ENCODE measurements at places on chromosomes 7 and 10.

DNA sequence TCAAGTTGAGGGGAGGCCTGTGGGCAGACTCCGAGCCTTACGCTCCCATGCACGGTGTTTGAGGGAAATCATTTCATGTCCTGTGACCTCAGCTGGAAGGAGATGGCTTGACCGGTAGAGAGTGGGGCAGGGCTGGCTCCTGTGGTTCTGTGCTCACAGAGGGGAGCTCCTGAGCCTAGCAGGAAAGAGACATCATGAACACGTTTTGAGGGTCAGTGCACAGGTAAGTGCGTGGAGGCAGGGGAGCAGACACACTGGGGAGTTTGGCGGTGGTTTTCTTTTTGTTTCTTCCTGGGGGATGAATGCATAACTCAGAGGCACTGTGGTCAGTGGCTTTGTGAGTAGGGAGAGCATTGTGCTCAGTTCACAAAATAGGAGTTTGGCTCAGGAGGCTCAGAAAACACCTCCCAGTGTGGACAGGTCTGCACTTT, 22.5 kb downstream of the ADCY1 start:
- peak; percentile 51 for DNase-seq

DNA sequence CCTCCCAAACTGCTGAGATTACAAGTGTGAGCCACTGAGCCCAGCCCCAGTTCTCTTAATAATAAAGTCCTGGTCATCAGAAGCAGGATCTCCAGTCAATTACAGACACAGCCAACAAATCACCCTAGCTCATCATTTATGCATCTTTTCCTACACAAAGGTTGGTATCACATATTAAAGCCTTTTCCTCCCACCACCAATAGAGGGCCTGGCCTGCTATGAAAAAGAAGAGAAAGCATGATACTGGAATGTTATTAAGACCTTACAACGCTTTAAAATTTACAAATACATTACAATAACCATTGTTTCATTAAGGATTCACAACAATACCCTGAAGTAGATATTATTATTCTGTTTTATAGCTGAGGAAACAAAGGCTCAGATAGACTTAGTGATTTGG, 25.9 kb downstream of the VAX1 start:
- DNase-seq: no peak

- DNase-seq: peak; percentile 24
Observed at GRCh38 chr7:30074422-30075030, 46.3 kb downstream of the PLEKHA8 start.

GRCh38 chr7:12518920-12519681, 51.4 kb upstream of the SCIN start:
- DNase-seq: no peak

DNA sequence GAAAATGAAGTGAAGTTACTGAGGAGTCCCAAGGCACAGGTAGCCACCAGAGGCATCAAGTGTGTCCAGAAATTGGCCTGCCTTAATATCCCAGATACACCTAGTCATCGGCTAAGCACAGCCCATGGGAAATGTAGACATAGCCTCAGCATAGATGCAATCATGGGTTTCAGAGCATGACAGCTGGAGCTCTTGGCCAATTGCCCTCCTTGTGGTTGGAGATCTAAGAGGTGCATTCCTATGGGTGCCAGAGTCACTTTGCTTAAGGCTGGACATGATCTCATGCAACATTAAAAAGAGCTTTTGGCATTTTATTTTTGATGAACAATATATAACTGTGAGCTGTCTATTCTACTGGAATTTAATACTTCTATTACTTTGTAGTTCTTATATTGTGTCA, 758.0 kb upstream of the LRRTM3 start:
- DNase-seq: peak; percentile 12

DNA sequence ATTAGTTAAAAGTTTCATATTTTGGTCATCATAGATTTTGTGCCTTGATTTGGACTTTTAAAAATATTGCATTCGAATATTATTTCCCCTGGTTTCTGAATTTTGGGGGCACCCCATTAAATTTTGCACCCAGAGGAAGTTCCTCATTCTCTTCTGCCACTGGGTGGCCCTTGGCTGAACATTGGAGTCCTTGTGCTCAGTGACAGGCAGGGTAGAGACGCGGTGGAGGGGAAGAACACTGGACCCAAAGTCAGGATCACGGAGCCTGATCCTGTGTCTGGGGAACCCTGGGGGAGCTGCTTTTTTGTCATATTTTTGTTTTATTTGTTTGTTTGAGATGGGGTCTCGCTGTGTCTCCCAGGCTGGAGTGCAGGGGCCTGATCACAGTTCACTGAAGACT, 74.7 kb downstream of the MKI67 start:
- no peak for DNase-seq

- DNase-seq: no peak
Observed at GRCh38 chr10:9621216-9621615, 1396.5 kb upstream of the CELF2 start.

GRCh38 chr7:36311539-36311938, 78.1 kb upstream of the ANLN start:
- DNase-seq: no peak

- no peak for DNase-seq
Observed at GRCh38 chr7:1895664-1896515, 225.8 kb downstream of the ELFN1 start.

DNA sequence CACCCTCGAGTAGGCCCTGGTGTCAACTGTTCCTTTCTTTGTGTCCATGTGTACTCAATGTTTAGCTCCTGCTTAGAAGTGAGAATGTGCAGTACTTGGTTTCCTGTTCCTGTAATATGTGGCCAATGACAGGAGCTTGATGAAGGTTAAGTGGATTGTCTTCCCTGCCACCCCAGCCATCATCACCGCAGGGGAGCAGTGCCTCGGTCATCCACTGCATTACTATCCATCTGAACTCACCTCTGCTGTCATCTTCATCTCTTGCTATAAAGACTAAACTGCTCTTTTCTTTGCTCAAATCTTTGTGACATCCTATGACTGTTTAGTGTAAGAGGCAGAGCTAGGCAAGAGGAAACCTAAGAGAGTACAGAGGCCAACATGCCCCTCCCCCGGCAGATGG, 15.6 kb downstream of the ITIH2 start:
- DNase-seq: no peak

- no peak for DNase-seq
Observed at GRCh38 chr10:103542764-103543616, 49.5 kb downstream of the NEURL1 start.

DNA sequence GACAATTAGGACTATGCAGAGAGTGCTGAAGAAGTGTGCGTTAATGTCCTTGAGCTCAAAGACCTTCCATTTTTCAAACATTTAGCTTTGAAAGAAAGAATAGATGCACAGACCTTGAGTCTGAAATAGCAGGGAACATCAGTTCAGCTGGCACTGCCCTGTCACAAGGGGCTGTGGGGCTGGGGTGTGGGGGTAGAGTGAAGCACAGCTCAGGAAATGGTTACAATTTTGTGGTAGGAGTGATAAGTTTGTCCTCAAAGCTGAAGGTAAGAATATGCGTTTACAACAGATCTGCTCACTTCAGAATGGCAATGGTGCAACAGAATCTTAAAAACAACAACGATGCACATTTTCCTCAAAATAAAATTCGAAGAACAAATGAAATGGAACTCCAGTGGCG, 33.6 kb downstream of the SMKR1 start:
- DNase-seq: no peak

GRCh38 chr7:34131371-34131770, 226.0 kb downstream of the BMPER start:
- no peak for DNase-seq

DNA sequence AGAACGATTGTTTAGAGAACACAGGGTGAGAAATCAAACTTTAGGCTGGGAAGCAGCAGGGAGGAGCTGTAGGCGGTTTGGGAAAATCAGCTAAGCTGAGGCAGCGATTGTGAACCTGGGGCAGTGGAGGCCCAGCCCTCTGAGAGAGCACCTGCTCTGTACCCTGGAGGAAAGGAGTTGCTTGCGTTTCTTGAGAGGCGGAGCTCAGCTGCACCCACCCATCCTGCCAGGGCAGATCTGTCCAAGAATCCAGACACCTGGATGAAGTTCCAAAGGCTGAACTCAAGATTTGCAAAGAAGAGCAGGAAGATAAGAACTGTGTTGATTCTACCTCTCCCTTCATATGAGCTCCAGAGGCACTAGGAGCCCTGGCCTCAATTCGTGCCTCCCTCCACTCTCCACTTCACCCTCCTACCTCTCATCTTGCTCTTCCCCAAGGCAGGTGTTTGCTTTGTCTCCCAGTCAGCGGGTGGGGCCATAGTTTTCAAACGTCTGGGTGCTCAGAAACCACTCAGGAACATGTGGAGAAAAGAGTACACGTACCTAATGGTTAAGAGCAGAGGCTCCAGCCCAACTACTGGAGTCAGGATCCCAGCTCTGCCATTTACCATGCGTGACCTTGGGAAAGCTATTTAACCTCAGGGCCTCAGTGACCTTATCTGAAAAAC, 21.5 kb upstream of the TMEM213 start:
- DNase-seq: no peak

DNA sequence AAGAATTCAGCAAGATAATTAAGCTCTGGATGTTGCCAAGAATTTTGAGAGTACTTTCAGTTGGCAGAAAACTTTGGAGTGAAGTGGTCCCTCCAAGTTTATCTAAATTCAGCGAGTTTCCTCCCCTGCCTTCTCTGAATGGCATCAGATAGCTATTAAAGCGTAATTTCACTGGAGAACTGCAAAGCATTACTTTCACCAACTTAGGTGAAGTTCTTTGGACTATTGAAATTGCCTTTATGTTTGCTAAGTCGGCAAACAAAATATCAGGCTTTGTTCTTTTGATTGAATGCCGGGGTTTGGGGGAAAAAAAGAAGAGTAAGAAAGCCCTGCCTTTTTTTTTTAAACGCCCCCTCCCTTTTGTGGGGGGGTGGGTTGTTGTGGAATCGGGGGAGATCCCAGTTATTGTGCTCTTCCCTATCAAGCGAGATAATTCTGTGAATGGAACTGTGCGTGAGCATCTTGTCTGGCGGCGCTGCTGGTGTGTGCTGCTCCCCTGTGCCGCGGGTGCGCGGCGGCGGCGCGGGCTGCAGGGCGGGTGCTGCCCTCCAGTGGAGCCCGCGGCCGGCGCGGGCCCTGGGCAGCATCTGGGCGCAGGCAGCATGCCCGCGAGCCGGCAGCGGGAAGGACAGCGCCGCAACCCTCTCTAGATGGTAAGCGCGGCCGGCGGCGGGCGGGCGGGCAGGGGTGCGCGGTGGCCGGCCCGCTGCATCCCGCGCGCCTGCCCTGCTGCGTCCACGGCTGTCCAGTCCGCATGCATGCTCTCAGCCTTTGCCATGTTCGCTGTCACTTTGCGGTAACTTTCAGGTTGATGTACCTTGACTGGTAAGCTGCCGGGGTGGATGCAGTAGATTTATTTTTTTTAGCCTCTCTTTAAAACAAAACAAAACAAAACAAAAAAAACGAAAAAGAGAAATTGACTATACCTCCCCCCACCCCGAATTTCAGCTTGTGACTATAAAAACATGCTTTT, 176.5 kb downstream of the TCF7L2 start:
- peak; percentile 39 for DNase-seq

DNA sequence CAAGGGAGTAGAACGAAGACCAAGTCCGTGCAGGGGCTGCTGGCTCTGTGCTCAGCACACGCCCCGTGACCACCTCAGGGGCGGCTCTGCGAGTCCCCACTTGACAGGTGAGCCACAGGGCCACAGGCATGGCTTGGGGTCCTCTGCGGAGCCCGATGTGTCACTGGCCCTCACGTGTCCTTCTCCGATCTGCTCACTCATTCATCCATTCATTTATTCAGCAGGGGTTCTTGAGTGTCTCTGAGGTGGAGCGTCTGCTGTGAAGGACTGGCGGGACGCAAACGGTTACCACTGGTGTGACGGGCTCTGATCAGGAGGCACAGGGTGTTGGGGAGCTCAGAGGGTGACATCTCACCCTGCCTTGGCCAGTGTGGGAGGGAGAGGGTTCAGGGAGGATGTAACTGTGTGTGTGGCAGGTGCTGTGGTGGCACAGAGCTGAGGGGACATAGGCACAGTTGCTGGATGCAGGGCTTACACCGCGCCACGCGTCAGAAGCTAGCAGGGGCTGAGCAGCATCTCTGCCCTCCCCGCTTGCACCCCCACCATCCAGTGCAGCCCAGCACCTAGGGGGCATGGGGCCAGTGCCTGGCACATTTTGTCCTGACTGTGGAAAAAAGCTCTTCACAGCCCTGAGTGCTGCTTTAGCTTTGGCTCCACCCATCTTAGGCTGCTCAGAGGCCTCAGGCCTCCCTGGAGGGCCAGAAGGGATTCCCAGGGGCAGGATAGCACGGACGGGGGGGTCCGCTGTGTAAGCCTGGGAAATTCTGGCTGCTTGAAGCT, 116.8 kb downstream of the LHPP start:
- no peak for DNase-seq

GRCh38 chr7:117010375-117011133, 57.3 kb downstream of the ST7 start:
- DNase-seq: no peak

- DNase-seq: no peak
Observed at GRCh38 chr7:95840953-95841950, 68.9 kb downstream of the DYNC1I1 start.

DNA sequence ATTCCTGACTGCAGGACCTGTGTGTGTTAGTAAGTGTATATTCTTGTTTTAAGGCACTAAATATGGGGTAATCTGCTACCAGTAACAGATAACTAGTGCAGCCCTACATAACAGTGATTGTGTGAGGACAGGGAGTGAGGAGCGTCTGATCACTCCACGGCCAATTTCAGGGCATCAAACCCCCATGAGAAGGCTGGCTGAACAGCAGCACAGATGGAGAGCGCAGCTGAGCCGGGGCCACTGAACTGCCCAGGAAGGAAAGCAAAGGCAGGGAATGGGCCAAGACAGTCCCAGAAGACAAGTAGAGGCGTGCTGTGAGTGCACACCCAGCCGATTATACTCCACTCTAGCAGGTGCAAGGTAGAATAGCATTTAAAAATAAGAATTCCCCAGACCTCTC, 157.1 kb upstream of the CHST15 start:
- no peak for DNase-seq

DNA sequence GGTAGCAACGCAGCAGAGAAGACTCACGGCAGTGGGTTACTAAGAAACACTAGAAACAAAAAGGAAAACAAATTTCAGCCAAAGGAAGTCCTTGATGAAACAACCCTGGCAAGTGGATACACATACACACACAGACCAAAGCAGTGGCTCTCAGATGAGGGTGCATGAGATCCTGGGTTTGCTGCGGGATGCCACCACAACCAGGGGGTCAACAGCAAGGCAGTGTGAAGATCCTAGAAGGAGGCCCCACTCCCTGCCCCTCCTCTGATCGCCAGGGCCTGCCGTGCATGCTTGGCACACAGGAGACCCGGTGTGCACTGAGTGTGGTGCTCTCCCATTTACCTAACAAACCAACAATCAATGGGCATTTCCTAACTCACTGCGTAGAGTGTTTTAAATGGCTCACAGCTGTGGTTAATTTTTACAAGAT, 252.3 kb upstream of the KLF14 start:
- no peak for DNase-seq

- DNase-seq: no peak
Observed at GRCh38 chr7:1297017-1297960, 64.6 kb downstream of the UNCX start.

DNA sequence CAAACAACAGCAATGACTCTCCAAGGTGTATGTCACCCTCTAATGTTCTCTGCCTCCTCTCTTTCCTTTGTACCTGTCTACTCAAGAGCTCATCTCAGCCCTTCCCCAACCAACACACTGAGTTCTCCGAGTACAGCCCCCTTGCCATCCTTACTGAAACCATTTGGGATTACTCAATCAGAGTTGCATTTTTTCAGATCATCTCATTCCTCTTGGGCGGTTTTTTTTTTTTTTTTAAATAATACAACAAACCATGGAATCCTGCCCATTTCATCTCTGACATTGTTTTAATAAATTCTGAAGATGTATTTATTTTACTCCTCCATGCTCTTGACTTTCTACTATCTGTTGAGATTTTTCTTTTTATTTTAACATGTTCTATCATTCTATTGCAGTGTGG, 4.2 kb upstream of the CREB3L2 start:
- no peak for DNase-seq
